ENCODE measurements at places on chromosomes 12 and 14.
A peak's percentile ranks its signal among the peaks of the same experiment; 100 is the strongest.

DNA sequence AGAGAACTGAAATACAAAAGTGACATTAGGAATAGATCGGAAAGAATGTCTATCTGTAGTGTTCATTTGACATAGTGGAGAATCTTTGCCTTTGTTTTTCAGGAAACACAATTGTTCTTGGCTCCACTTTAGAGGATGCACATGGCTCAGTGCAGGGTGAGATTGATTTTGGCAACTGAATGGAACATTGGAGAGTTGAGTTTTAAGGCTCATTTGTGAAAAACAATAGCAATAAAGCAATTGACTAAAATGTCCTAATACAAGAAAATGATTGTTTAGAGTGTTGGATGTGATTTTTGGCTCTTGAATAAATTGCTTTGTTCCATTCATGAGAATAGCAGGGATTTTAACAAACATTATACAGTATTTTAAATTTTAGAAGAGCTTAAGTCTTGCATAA, 116.4 kb downstream of the SLC38A1 start:
- DNase-seq: no peak

GRCh38 chr12:2673966-2674810, 120.6 kb upstream of the FKBP4 start:
- no peak for DNase-seq

GRCh38 chr14:21229821-21230220, 39.4 kb downstream of the HNRNPC start:
- DNase-seq: no peak

DNA sequence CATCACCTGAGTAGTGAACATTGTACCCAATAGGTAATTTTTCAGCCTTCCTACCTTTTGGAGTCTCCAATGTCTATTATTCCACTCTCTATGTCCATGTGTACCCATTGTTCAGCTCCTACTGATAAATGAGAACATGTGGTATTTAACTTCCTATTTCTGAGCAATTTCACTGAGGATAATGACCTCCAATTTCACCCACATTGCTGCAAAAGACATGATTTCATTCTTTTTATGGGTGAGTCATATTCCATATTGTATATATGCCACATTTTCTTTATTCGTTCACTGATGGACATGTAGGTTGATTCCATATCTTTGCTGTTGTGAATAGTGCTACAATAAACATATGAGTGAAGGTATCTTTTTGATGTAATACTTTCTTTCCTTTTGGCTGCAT, 16.4 kb upstream of the BTG1 start:
- no peak for DNase-seq

- no peak for DNase-seq
Measured at GRCh38 chr12:40976546-40976945, 211.6 kb upstream of the PDZRN4 start.

GRCh38 chr14:83173687-83174086, 1640.0 kb upstream of the SEL1L start:
- DNase-seq: no peak

DNA sequence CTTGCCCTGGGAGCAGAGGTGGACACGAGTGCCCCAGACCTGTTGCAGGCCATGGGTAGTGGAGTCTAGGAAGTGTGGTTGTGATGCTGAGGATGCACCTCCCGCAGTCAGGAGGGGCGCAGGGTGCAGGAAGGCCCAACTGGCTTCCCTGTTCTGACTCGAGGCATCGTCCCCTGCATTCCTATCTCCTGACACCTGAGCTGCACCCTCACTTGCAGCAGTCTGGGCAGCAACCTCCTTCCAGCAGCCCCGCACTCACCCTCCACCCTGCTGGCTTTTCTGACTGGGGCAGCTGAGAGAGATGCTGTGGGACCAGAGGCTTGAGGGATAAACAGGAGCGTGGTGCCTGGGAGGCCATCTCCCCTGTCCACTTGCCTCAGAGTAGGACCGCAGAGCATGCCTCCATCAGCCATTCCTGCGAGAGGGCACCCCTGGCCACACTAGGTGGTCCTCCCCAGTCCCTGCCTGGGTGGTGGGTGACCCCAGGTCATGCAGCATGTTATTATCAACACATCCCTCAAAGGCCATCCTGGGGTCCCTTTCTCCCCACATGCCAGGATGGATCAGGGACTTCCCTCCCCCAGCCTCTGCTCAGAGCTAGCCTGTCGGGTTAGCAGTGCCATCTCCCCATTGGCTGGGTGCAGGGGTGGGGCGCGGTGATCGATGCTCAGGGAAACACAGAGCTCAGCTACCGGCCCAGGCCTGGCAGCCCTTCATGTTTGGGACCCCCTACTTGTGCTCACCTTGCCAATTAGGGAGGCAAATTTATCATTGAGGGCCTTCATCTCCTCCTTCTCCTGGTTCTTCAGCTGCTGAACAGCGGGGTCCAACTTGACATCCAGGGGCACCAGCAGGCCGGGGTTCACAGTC, 719 bp downstream of the KRT80 start:
- no peak for DNase-seq

GRCh38 chr14:64801046-64801445, 78.7 kb downstream of the SPTB start:
- DNase-seq: no peak

DNA sequence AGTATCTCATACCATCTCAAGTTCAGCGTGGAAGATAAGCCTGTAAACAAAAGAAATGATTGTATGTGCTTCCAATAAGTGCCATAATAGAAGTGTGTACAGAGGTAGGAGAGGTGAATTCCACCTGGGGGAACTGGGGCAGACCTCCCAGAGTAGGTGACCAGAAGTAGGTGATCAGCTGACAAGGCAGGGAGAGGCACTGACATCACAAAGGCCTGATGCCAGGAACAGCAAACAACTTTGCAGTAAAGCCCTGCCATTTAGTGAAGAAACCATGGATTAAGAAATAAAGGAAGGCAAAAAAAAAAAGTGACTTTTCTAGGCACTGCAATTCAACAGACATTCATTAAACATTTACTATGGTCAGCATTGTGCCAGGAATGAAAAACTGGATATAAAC, 31.1 kb downstream of the NR1H4 start:
- DNase-seq: no peak

DNA sequence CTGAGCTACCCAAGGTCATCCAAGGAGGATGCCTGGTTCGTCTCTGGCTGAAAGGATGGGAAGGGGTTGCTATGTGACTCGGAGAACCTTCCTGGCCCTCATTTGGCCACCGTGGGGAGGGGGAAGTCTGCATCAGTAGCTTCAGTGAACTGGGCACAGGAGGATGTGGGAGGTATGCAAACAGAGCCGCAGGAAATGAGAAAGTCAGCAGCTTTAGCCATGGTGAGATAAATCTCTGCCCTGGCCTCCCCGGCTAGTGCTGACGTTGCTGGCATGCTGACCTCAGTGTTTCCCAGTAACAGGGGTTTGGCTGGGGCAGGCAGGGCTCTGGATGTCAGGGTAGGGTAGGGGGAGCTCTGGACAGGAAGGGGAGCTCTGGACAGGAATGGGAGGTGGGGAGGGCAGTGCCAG, 2.3 kb upstream of the CEBPE start:
- DNase-seq: peak; percentile 14

- no peak for DNase-seq
Measured at GRCh38 chr14:36805131-36805559, 143.5 kb downstream of the PAX9 start.

DNA sequence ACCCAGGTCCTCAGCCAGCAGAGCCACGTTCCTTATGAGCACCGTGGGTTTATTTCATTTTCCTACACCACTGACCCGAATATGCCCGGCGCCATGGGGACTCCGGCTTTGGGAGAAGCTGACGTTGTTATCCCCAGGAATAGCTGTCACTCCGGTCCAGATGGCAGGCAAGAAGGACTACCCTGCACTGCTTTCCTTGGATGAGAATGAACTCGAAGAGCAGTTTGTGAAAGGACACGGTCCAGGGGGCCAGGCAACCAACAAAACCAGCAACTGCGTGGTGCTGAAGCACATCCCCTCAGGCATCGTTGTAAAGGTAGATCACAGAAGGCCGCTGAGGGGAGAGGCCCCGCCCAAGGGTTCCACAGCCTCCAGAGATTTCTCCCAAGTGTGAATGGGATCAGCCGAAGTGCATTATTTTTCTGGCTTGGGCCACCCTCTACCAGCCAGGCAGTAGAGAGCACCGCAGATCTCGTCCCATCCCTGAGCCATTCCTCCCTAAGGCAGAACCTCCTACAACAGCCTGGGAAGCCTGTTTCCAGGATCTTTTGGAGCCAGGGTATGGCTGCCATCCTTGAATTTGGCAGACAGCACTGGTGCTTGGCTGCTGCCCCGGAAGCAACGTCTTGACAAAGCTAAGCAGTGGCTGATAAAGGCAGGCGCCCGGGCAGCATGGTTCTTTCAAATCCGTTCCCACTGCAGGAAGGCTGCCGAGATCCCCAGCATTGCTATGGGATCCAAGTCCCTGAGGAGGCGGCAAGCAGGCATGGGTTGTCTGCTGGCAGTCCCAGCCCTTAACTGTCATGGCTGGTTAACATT, 17.8 kb downstream of the CDK2AP1 start:
- DNase-seq: no peak

DNA sequence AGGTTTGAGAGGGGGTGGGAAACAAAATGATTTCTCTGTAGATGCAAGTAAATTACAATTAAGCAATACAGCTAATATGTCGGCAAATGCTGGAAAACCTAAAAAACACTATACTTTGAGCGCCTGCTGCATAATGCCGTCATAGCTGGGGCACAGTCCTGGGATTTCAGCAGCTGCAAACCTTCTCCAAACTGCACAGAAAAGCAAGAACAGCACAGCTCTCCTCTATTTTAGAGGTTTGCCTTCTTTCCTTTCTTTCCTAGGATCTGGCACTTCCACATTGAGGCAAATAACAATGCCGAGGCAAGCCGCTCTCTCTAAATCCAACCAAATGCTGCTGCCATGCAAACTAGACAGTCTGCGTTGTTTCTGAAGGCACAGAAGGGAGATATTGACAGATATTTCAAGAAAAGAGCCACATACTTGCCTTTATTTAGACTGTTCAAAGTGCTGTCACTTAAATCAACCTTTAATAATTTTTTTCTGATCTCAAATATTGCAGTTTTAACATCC, 287.1 kb upstream of the G2E3 start:
- DNase-seq: no peak

- DNase-seq: no peak
Measured at GRCh38 chr14:84707830-84708229, 822.1 kb upstream of the FLRT2 start.

- DNase-seq: no peak
Measured at GRCh38 chr12:870378-870777, 79.1 kb downstream of the RAD52 start.

GRCh38 chr12:121456551-121456950, 56.6 kb downstream of the RNF34 start:
- no peak for DNase-seq

- DNase-seq: no peak
Measured at GRCh38 chr12:42284157-42284556, 41.7 kb downstream of the ZCRB1 start.

GRCh38 chr14:104880584-104881210, 15.6 kb downstream of the CEP170B start:
- no peak for DNase-seq

GRCh38 chr14:21015312-21015711, 9.5 kb downstream of the NDRG2 start:
- DNase-seq: no peak

GRCh38 chr14:101591582-101591981, 30.3 kb downstream of the DIO3 start:
- DNase-seq: no peak

DNA sequence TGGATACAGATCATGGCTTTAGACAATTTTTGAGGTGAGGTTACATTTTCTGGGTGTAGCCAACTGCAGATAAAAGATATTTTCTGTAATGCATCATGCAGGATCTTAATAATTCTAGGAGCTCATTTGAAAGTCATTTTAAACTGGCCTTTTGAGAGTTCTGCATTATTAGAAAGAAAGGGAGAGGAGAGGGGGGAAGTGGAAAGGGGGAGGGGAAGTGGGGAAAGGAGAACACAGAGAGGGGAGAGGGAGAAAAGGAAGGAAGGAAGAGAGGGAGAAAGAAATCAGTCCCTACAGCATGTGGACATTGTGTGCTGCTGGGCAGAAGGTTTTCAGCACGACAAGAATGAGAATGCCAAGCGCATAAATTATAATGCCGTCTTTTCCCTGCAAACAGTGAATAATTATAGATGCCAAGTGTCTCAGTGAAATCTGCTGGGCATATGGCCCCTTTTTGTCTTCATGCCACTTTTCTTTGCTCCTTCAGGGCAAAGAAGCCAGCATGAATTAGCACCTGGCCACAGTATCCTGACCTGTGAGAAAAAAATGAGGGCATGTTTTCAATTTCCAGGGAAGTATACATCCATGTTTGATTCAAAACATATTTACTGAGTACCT, 22.7 kb upstream of the PPP2R5C start:
- no peak for DNase-seq

- DNase-seq: no peak
Measured at GRCh38 chr12:25818596-25819390, 139.7 kb upstream of the RASSF8 start.

GRCh38 chr14:100890061-100890850, 13.3 kb downstream of the RTL1 start:
- no peak for DNase-seq

DNA sequence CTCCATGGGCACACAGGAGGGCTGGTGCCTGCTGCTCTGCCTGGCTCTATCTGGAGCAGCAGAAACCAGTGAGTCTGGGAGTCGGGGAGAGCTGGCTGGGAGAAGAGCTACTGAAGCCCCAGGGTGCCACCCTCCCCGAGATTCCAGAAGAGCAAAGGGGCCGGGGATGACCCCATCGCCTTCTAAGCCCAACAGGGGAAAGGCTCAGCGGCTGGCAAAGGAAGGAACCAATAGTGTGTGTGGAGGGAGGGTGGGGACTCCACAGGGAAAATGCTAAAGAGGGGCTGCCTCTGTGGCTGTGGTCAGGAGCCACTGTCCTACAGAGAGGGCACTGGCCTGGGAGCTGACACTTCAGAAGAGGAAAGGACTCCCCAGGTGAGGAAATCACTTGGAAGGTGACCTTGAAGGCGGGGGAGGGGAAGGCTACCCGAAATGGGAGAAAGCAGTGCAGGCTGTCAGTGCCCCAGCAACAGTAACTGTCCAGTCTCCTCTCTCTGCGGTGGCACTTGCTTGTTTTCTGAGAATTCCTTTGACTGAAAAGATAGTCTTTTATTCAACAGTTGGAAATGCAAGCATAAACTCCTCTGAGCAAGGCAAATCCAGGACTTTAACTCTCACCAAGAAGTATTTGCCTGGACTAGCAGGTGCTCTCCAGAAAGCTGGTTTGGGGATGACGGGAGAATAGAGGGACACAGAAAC, 552 bp downstream of the TAPBPL start:
- DNase-seq: no peak

DNA sequence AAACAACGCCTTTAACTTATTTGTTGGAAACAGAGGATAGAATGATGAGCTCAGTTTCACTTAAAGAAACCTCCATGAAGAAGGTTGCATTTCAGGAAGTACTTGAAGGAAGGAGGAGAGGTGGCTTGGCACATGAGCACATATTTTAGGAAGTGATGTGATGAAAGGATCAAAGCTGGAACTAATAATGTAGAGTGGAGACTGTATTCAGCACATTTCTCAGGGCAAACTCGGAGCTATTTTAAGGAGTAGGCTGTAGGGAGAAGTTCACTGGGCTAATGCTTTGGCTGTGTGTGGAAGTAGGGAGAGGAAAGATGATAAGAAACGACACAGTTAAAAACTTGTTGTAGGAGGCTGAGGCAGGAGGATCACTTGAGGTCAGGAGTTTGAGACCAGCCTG, 272.8 kb downstream of the AKAP6 start:
- no peak for DNase-seq

GRCh38 chr12:20342111-20342510, 26.2 kb upstream of the PDE3A start:
- DNase-seq: no peak
